ENCODE measurements at places on chromosomes 13 and 19.

- DNase-seq = no peak
These were observed 13.0 kb upstream of the VSTM2B start for GRCh38 chr19:29512748-29513147.

GRCh38 chr19:10228920-10229319, 2.2 kb downstream of the S1PR2 start:
- DNase-seq = no peak

- no peak for DNase-seq
These were observed 18.4 kb upstream of the TMEM255B start for GRCh38 chr13:113740661-113741060.

DNA sequence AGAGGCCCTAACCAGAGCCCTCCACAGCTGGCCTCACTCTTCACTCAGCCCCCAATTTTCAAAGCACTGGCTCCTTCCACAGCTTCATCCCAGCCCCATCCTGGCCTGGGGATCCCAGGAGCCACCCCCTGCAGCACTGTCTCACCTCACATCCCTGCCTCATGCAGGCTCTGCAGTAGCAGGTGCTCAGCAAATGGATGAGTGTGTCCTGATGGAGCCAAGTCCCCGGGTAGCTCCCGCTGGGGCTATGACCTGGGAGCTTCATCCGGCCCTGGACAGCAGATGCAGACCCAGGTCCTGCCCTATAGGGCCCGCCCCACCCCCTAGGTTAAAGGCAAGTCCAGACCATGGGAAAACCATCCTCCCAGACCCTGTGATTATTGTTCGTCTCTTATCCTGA, 143.2 kb upstream of the ZNF507 start:
- DNase-seq = no peak

- DNase-seq = no peak
These were observed 771.0 kb downstream of the EFNB2 start for GRCh38 chr13:105764486-105764885.

DNA sequence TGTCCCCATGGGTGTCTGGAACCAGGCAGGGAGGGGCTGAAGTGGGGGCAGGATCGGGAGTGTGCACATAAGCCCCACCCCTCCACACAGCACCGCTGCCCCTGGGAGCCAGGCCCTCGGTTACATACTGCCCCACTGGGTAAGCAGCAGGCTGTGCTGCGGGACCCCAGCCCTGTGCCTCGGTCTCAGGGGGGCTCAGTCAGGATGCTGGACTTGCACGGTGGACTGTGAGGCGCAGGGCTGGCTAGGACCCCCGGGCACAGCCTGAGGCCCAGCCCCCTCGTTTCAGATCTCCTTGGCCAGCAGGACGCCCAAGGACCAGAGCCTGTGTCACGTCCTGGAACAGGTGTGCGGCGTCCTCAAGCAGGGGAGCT, 16.3 kb downstream of the MPND start:
- no peak for DNase-seq

DNA sequence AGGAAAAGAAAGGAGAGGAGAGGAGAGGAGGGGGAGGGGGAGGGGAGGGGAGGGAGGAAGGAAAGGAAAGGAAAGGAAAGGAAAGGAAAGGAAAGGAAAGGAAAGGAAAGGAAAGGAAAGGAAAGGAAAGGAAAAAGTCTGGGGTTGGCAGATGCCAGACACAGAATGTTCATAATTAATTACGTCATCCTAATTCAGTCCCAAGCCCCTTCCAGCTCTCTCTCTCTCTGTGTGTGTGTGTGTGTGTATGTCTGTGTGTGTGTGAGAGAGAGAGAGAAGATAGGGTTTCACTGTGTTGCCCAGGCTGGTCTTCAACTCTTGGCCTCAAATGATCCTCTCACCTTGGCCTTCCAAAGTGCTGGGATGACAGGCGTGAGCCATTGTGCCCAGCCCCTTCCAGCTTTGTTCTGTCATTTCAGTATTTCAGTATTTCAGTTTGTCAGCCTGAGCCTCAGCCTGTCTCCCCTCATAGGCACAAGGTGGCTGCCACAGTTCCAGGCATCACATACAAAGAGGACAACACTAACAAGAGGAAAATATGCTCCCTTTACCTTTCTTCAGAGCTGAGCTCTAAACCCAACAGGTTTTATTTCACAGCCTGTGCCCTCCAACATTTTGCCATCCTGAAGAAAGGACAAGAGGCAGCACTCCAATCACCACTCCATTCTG, 14.6 kb downstream of the IFNL3 start:
- no peak for DNase-seq

DNA sequence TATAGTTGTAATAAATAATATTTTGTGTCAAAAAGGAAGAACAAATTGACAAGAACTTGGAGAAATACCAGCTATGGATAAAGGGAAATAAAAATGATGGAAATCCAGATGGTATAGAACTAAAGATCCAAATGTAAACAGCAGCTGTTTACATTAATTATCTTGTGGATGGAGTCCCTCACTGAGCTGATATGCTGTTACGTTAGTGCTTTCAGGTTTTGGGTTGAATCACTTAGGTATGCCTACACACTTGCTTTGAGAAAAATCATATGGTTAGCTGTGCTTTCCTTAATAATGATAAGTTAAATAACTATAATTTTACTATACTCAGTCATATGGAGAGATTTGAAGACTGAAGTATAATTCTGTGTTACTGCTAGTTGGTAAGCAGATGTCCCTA, 27.7 kb downstream of the WASF3 start:
- DNase-seq = no peak

DNA sequence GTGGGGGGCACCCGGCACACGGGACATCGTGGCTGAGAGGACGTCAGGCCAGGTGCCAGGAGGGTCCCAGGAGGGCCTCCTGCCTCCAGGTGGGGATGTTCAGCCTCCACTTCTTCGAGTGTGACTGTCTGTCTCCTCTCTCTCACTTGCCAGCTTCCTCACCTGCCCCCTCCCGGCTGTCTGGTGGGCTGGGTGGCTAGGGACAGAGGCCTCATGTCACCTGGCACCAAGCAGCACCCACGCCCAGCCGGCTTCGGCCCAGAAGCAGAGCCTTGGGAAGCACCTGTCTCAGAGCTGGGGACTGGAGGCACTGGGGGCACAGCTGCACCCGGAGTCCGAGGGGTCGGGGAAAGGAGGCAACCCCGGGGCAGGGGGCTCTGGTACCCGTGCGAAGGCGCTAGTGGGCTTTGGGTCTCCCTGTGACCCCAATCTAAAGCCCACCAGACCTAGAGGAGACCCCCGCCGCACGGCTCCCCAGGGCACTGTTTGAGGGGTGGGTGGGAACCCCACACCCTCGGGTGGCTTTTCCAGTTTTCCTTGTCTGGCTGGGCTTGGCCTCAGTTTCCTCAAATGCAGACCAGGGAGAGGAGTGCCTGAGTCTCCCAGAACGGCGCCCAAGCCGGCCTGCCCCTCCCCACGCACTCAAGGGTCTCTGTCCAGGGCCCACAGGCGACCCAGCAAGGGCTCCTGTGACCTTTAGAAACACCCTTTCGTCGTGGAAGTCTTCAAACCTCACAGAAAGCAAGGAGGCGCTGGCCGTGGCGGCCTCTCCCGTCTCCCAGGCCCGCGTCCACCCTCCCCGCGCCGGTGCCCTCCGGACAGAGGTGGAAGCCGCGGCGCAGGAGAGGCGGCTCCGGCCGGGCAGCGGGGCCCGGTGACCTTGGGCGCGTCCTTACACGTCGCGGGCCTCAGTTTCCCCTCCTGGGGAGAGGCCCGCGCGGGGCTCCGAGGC, 664 bp upstream of the HCN2 start:
- DNase-seq = no peak

DNA sequence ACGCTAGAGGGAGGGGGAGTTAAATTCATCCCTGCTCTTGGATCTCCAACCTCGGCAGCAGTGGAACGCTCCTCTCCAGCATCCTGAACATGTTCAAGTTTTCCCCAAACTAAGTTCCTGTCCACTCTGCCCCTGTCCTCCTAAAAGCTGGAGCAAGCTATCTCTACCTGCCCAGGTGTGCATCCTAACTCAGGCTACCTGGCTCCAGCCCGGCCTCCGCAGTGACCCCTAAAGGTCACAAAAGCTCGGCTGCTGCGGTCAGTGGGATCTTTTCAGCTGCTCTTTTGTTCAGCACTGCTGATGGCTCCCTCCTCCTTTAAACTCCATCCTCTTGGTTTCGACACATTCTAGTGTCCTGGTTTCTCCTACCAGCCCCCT, 1.4 kb downstream of the DCUN1D2 start:
- no peak for DNase-seq

- DNase-seq = no peak
These were observed 25.3 kb upstream of the TBC1D4 start for GRCh38 chr13:75507027-75508001.

DNA sequence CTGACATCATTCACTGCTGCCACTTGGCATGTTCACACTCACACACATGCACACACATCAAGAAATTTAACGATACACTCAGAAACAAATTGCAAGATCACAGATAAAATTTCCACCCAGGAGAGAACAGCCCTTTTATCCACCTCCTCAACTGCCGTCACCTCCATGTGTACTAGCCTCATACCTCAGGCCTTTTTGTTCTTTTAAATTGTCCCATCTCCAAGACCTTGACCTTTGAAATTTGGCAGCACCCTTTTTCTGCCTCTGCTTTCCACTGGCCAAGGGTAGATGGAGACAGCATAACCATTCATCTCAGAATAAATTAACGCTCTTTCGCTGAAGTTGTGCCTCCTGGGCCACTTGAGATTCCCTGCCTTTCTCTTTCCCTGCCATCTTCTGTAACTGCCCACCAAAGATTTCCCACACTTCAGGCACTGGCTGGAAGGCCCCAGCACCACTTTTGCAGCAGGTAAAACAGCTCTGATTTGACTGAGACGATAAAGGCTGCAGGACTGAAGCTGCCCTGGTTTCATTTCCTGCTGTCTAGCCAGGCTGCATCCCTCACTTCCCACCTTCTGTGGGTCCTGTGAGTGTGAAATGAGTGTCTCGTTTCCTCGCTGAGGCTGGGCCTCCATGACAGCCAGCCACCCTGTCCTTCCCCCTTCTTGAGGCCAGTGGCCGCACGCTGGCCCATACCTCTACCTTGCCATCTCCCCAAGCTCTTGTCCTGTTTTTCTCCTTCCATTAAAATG, 39.3 kb downstream of the MBNL2 start:
- DNase-seq = no peak

DNA sequence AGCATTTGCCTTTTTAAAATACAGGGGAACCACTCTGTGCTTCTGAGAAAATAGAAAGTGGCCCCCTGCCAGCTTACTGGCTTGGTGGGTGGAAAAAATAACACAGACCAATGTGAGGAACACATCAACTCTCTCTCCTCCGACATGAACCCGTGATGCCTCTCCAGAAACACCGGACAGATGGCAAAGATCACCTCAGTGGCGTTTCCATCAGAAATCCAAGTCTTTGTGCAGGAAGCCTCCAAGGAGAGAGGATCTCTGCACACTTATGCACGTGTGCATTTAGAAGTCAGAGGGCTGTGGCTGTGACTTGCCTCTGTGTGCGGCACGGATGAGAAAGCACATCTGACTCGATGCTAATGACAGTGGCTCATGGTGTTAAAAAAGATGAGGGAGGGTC, 112.3 kb upstream of the KLF12 start:
- DNase-seq = no peak

DNA sequence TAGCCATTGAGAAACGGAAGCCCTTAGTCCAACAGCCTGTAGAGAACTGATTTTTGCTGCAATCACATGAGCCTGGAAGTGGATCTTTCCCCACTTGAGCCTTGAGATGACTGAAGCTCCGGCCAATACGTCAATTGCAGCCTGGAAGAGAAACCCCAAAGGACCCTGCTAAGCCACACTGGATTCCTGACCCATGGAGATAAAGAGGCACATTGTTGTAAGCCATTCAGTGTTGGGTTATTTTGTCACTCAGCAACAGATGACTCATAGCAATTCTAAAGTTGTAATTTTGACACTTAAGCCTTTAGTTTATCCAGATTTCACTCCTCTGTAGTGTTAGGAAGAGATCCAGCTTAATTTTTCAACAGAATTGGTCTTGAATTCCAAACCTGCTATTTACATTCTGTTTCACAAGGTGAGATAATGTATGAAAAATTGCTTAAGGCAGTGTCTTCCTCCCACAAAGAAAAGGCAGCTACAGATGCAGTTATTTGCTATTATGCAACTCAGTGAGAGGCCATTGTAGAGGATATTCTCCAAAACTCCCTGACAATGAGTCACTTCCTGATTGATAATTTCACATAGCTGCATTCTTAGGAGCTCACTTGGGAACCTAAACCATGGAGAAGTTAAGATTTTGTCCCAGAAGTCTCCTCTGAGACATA, 59.4 kb upstream of the TSHZ3 start:
- no peak for DNase-seq

GRCh38 chr19:46201454-46202310, 27.9 kb upstream of the IGFL1 start:
- no peak for DNase-seq

DNA sequence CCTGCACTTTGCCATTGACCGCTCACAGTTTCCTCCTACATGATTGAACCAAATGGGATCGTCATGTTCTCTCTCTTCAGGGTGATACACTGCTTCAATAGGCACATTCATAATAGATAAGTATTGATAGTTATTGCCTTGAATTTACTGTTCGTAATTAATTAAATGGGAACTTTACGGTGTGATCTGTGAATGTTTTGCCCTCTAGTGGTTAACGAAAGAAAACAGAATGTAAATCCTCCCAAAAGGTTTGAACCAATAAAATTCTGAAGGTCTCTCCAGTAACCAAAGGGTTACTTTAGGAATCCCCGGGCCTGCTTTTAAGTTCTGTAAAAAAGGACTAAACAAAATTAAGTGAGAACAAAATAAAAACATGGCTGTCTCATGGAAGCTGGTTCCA, 389.3 kb downstream of the DACH1 start:
- no peak for DNase-seq

GRCh38 chr13:83508771-83509301, 373.4 kb downstream of the SLITRK1 start:
- peak; percentile 1 for DNase-seq

DNA sequence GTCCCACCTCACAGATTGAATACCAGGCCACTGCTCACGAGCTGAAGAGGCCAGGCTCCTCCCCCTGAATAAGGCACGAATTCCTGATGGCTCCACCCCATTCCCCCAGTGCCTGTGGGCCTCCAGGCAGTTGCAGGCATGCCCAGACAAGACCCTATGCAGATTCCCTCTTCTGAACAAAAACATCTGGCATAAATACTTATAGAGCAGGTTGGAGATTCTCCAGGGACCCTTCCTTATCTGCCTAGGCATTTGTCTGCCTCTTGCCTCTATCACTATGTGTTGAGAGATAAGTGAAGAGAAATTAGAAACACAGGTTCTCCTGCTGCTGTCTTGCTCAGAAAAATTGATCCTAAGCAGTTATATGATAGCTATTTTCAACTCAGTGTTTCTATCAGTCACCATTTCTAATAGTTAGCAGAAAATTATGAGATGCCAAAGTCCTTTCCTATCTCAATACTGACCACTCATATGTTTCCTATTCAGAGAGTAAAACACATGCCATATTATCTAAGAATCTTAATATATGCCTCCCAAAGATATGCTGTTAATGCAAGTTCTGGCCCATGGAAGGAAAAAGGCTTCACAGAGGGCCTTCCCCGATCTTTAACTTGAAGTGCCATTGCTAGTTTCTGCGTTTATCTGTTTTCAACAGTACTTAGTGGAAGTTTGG, 364.0 kb downstream of the KCTD12 start:
- DNase-seq = no peak

GRCh38 chr13:32887617-32888016, 128.6 kb upstream of the KL start:
- no peak for DNase-seq

- no peak for DNase-seq
These were observed 12.5 kb downstream of the CRTC1 start for GRCh38 chr19:18696023-18696422.

GRCh38 chr13:28429685-28430290, 65.1 kb downstream of the FLT1 start:
- no peak for DNase-seq
